ENCODE measurements at places on chromosomes 2 and 18. TPM values are rescaled to one million over a fixed set of nuclear protein-coding genes. Genes with fewer than 3 reads are reported as not detected.

GRCh38 chr2:73237168-73237567 is 3.1 kb downstream of the CCT7 start:
- DNase-seq: no peak

- DNase-seq: no peak
Measured at GRCh38 chr2:240579771-240580614, 6.5 kb upstream of the CAPN10 start.

DNA sequence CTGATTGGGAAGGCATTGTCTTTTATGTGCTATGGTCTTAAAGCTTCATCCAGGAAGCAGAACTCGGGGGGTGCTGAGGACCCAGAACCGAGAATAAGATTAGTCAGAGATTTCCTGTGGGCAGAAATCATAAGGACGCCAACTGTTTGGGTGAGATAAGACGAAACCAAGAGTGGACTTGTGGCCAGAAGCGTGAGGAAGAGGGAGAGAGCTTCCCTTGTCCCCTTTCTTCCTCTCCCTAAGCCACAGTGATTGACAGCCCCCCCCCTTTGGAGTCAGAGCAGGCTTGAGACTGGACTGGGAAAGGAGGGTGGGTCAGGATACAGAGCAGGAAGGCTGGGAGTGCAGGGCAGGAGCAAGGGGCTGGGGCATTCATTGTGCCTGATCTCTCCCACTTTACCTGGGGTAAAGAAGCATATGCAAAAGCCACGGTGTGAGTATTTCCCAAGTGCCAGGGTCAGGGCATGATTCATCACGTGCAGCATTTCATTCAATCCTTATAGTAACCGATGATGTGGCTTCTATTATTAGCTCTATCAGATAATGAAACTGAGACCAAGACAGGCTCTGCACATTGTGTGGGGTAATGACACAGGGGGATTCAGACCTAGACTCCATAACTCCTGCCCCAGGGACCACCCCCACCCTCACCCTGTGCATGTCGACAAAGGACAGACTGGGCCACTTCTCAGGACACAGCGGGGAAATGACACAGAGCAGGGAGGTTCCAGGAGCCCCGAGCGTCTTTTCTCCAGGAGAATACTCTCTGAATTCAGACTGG is 3.0 kb upstream of the IL1RN start:
- DNase-seq: no peak

GRCh38 chr18:25243257-25243656 is 108.7 kb downstream of the ZNF521 start:
- no peak for DNase-seq

GRCh38 chr2:14364471-14364870 is 268.0 kb upstream of the LRATD1 start:
- no peak for DNase-seq

Gene RNASEH1
- 41.6 TPM for total RNA-seq

Gene MLPH
- total RNA-seq: not detected
